ENCODE measurements at places on chromosomes 4 and X.

DNA sequence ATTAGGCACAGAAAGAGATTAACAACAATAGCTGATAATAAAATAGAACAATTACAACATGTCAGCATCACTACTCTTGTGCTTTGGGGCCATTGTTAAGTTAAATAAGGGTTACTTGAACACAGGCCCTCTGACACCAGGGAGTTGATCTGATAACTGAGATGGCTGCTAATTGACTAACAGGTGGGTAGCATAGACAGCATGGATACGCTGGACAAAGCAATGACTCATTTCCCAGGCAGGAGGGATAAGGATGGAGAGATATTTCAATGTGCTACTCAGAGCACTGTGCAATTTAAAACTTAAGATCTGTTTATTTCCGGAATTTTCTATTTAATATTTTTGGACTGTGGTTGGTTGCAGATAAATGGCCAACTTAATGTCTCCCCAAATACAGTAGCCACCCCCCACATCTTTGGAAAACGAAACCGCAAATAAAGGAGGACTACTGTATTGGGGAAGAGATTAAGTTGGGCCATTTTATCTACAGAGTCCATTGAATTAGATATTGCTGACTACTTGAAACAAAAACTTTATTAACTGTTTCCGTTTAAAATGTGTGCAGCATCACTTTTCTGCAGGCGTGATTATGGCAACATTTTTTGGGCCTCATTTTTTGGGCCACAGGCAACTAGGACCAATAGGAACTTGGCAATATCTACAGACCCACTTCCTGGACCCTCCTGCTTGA lies 200.6 kb upstream of the KLF3 start:
- no peak for DNase-seq

- DNase-seq, result no peak
Observed at GRCh38 chrX:121504153-121504552, 456.7 kb downstream of the GLUD2 start.

GRCh38 chr4:82201805-82202641 lies 171.8 kb downstream of the HNRNPD start:
- no peak for DNase-seq

GRCh38 chrX:149853925-149854324 lies 27.1 kb upstream of the MAGEA8 start:
- no peak for DNase-seq

DNA sequence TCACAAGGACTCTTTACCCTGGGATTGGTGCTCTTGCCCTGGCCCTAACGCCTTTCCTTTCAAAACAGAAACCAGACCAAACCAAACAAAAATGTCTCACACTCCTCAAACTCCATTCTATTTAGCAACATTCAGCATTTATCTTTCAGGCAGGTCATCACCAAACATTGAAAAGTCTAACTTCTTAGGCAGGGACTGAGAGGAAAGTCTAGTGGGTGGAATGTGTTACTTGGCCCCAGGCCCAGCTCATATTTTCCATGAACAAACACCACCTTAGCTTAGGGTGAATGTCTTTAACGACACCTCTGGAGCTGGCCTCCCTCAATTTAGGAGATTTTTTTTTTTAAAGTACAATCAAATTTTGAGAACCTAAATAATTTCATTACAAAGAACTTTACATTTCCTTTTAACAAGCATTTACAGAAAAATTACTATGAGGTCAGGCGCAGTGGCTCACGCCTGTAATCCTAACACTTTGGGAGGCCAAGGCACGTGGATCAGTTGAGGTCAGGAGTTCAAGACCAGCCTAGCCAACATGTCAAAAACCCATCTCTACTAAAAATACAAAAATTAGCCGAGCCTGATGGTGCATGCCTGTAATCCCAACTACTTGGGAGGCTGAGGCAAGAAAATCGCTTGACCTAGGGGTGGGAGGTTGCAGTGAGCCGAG lies 10.2 kb upstream of the N4BP2 start:
- DNase-seq, result no peak

DNA sequence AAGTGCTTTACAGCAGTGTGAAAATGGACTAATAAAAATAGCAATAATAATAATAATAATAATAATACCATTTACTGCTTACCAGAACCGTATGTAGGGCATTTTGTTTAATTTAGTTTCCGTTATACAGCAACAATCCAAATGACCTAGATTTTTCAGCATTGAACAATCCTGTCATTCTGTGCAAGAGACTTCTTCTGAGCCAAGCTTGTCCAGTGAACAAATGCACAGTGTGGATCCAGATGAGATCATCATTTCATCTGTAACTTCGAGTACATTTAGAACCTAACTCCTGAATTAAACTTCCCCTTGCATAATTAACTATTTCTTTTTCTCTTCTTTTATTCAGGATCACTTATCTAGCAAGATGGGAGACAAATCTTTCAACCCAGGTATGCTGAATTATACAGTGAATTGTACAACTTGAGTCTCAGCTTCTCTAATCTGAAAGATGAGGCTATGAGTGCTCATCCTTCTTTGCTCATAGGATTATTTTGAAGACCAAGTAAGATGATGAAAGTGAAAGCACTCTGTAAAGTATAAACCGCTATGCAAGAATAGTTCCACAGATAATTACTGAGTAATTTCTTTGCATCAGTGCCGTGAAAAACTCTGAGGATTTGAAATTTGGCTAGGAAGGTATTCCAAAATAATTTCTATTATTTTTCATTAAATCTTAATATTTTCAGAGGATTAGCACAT lies 6.6 kb downstream of the CLNK start:
- DNase-seq, result no peak

- DNase-seq, result no peak
Observed at GRCh38 chr4:17142232-17142711, 243.8 kb upstream of the LDB2 start.

- DNase-seq, result no peak
Observed at GRCh38 chr4:27129871-27130366, 269.3 kb downstream of the STIM2 start.

DNA sequence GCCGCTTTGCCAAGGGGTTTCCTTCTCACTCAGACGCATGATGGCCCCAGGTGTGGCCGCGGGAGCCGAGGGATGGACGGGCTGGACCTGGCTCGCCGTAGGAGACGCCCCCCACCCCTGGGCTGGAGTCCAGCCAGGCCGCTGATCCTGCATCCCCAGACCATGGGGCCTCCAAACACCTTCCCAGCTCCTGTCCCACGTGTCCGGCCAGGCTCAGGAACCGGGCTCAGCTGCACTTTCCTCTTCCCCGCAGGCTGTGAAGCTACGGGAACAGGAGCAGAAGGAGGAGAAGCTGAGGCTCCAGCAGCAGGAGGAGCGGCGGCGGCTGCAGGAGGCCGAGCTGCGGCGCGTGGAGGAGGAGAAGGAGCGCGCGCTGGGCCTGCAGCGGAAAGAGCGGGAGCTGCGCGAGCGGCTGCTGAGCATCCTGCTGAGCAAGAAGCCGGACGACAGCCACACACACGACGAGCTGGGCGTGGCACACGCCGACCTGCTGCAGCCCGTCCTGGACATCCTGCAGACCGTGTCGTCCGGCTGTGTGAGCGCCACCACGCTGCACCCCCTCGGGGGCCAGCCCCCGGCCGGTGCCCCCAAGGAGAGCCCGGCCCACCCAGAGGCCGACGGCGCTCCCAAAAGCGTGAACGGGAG lies 9.1 kb downstream of the AKAP17A start:
- no peak for DNase-seq

Measured in C1 segment of cervical spinal cord (tissue), 14 donors.